ENCODE measurements at places on chromosomes 7 and 10.
A peak's percentile ranks its signal among the peaks of the same experiment; 100 is the strongest.

- DNase-seq: no peak
Measured at GRCh38 chr10:66405566-66405965, 520.3 kb upstream of the LRRTM3 start.

DNA sequence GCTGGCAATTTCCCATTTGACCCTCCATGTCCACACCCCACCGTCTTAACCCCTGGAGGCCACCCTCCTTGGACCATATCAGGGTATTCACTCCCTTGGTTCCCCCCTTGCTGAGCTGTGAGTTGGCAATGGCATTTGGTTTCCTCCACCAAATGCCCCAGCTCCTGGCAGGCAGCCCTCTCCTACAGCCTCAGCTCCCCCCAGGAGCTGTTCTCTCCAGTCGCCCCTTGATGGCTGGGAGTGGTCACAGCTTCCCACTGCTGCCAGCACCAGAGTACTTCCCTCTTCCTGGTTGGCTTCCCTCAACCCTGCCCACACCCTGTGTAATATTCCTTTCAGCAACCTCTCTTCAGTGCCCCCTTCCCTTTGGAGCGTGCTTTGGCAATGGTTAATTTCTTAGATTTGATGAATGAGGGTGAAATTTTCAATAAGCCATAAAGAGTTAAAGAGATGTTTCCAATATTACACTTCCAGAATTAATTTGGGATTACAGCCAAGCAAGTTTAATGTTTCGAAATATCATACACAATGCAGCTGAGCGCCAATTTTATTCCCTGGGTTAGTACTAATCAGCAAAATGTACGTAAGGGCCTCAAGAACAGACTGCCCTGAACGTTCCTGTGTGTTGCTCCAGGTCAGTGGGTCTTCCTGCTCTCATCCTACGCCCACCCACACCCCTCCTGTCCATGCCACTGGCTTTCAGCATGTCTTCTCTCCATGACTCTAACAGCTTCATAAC is 207.1 kb upstream of the NFE2L3 start:
- DNase-seq: no peak

GRCh38 chr10:123391275-123392028 is 237.2 kb downstream of the BUB3 start:
- no peak for DNase-seq

- DNase-seq: no peak
Measured at GRCh38 chr10:98391578-98391991, 23.4 kb downstream of the PYROXD2 start.

DNA sequence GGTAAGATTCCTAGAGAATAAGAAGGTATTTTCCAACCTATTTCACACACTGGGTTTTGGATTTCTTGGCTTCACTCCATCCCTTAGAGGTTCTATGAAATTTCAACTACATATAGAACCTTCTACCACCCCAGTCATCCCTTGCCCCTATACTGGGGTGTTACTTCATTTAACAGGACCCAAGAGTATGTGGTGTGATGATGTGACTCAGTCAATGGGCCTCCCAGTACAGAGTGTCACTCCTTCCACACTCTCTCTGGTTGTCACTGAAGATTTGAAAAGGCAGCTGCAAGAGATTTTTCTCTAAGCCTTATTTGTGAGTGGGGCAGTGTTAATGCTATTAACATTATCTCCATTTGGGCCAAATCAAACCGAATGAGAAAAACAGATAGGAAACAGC is 33.5 kb downstream of the FGFBP3 start:
- no peak for DNase-seq

GRCh38 chr10:14648005-14648765 is 126.5 kb downstream of the FAM107B start:
- DNase-seq: peak; percentile 21

DNA sequence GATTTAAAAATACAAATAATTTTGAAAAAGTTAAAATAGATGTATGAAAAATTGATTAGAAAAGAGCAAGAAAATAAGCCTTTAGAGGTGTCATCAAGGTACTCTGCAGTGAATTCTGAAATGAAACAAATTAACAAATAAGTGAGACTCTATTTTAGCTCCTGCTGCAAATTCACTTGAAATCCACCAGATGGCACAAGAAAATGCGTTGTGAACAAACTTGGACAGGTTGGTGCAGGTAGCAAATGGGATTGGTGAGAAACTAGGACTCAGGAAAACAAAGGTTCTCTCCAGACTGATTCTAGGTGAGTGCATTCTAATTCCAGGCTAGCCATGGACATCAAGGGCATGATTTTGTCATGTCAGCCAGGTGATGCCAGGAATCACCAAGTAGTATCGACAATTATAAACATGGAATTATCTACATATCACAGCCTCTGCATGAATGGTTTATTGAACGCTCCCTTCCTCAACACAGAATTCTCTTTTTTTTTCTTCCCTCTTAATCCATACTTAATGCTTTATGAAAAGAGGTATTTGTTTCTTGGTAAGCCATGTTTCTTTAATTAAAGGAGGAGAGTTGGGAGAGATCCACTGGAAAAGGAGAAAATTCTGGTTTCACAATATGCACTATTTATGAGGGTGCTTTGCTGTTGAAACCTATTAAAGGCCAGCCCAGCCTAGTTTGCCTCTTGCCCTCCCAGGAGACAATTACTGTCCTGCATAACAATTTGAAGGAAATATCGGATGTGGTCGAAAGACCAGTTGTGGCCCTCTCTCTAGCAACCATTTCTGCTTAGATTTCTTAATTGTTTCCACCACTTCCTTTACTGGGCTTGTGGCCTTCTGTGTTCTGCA is 118.1 kb downstream of the ZNF365 start:
- DNase-seq: no peak

Measured in stimulated activated CD8-positive, alpha-beta memory T cell treated with anti-CD3 and anti-CD28 coated beads, Interleukin-7, amount 100 ng/mL, for 24 hours (primary cell).